Left renal cortex interstitium (tissue), 4 donors: ENCODE measurements at places on chromosomes 13 and 19. TPM values are rescaled to one million over a fixed set of nuclear protein-coding genes. Genes with fewer than 3 reads are reported as not detected.

GRCh38 chr13:40171566-40171965, 494.9 kb downstream of the FOXO1 start:
- DNase-seq, result no peak

MTUS2 gene
- 0.72 TPM for polyA plus RNA-seq

DNA sequence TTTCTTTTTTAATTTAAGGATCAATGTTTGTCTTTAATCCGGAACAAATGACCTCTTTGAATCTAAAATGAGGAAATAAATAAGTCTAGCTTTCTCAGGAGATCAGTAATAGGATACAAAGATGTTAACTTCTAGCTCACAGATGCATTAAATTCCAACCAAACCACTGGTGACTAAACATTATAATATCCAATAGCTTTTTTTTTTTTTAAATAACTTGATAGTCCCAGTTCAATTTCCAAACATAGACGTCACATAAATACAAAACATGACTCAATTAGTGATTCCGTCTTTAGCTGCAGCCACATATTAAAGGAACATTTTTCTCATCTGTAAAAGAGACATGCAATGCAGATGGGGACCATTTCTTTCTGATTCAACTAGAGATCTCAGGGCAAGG, 390.5 kb upstream of the PCDH9 start:
- no peak for DNase-seq

PRR20B gene
- not detected for polyA plus RNA-seq

DNA sequence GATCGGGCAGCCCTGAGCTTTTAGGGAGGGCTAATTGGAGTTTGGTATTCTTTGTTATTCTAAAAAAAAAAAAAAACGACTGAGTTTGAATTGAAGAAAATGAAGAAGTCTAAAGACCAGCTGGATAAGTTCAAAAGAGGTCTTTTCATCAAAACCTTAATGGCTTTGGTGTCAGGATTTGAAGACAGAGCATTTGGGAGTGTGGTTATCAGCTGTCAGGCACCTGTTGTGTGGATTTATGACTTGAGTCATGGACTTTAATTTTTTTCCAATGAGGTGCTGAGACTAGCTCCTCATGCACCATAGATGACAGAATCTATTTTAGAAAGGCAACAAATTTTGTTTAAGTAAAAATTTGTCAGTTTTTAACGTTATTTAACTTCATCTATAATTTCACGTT, 72.5 kb downstream of the FREM2 start:
- DNase-seq, result no peak

GJB2 gene
- 2.4 TPM for polyA plus RNA-seq

DNA sequence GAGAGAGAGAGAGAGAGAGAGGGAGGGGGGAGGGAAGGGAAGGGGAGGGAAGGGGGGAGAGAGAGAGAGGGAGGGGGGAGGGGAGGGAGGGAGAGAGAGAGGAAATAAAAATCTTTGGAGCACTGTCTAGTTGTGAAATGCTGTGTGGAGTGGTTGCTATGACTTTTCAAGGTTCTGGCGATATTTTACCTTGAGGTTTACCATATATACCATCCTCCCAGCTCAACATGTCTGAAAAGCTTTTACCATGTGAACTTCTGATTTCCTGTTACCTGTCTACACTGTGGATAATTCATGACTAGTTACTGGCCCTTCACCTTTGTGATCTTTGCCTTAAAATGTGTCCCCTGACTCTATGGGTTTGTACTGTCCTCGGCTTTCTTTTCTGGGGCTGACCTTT, 38.2 kb downstream of the SERP2 start:
- no peak for DNase-seq

KLK12 gene
- not detected for polyA plus RNA-seq

OR7D2 gene
- 0.05 TPM for polyA plus RNA-seq

GRCh38 chr13:111247552-111247951, 72.9 kb upstream of the TEX29 start:
- DNase-seq, result no peak

BEST2 gene
- polyA plus RNA-seq, result not detected

- DNase-seq, result no peak
These were observed 28.4 kb upstream of the TIMM44 start for GRCh38 chr19:7971553-7972520.

- no peak for DNase-seq
These were observed 17.1 kb downstream of the UCHL3 start for GRCh38 chr13:75566658-75567057.

- no peak for DNase-seq
These were observed 171.3 kb downstream of the CACNA1A start for GRCh38 chr19:13334801-13335481.

GRCh38 chr13:96621634-96622183, 372.6 kb downstream of the OXGR1 start:
- DNase-seq, result no peak

GRCh38 chr13:98974053-98974452, 3.8 kb downstream of the DOCK9 start:
- DNase-seq, result no peak

CGB3 gene
- not detected for polyA plus RNA-seq

DNA sequence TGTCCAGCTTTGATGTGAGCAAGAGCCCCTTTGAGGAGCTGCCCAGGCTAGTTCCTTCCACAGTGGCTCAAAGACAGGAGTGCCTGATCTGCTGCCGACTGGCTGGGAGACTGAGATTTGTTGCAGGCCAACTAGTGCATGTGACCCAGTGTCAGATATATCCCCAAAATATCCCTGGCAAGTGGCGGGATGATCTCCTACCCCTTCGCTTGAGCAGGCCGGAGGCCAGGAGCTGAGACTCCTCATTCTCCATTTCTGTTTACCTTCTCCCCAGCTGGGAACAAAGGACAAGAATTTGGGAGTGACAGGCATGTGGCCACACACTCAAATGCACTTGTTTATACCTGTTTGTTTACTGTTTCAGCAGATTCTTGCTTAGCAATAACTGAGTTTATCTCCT, 37.1 kb upstream of the XPO4 start:
- no peak for DNase-seq

DNA sequence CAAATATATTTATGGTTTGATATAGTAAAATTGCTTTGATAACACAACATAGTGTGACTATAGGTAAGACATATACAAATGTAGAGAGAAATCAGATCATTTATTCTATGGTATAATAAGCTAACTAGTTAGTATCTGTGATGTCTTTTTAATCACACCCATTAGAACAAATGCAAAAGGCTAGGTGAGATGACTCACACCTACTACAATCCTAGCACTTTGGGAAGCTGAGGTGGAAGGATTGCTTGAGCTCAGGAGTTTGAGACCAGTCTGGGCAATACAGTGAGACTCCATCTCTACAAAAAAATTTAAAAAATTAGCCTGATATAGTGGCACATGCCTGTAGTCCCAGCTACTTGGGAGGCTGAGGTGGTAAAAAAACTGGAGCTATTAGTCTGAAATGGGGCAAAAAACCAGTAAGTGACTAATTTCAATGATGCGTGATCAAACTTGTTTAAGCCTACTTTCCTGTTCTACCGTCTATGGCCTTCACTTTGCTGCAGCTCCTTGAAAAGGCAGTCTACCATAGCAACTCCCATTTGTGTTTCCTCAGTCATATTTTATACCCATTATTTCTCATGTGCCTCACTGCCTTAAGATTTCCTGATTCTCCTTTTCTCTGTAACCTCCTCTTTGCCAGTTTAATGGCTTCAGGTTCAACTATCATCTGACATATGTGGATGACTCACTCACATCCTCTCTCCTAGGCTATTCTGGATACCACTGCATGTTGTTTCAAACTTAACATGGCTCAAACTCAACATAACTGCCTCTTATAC, 12.5 kb downstream of the ALG5 start:
- DNase-seq, result no peak

GRCh38 chr19:1675633-1676350, 23.4 kb upstream of the TCF3 start:
- no peak for DNase-seq
